ENCODE measurements at places on chromosomes 2 and 18. TPM values are rescaled to one million over a fixed set of nuclear protein-coding genes. Genes with fewer than 3 reads are reported as not detected.

GKN2 gene
- not detected for total RNA-seq

DOCK10 gene
- total RNA-seq = 222 TPM

PRSS56 gene
- total RNA-seq = not detected

MARCO gene
- not detected for total RNA-seq

CHST10 gene
- 0.81 TPM for total RNA-seq

POU3F3 gene
- total RNA-seq = not detected

TUBA4B gene
- not detected for total RNA-seq

RAB17 gene
- total RNA-seq = not detected

C18orf54 gene
- 2.7 TPM for total RNA-seq

SAG gene
- 1.7 TPM for total RNA-seq

LONRF2 gene
- 0.42 TPM for total RNA-seq

SDC1 gene
- not detected for total RNA-seq

CHRND gene
- not detected for total RNA-seq

GREB1 gene
- total RNA-seq = 0.35 TPM

PGAP1 gene
- total RNA-seq = 19.2 TPM

ACKR3 gene
- total RNA-seq = 3.0 TPM

Measured in CD4-positive, CD25-positive, alpha-beta regulatory T cell (primary cell).